ENCODE measurements at places on chromosomes 6 and 20.

GRCh38 chr6:96237638-96238347 lies 222.0 kb downstream of the FUT9 start:
- no peak for DNase-seq

DNA sequence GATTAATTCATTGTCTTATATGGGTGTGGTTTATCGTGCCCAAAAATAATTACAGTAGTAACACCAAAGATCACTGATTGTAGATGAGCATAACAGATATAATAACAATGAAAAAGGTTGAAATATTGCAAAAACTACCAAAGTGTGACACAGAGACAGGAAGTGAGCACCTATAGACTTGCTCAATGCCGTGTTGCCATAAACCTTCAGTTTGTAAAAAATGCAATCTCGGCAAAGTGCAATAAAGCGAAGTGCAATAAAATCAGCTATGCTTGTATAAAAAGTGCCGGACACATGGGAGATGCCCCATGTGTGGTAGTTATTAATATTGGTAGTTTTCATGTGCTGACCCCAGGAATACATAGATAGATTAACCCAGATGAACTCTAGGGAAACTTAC lies 192.6 kb downstream of the NRN1 start:
- DNase-seq, result no peak

DNA sequence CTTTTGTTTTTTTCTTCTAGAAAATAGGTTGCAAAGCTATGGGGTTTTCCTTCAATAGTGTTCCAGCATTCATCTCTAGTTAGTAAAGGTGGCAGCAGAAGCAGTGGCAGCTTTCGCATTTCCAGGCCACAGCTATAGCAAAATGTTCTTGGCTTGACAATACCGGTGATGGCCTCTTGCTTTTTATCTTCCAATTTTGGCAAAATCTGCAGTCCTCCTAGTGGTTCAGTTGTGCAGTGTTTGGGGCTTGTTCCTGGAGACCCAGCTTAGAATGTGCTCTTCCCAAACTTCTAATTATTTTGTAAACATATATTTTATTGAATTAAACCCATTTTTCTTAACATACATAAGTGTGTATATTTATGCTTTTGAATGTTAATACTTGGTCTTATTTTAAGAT lies 370.6 kb upstream of the MAN1A1 start:
- no peak for DNase-seq

GRCh38 chr6:158787395-158787794 lies 31.8 kb downstream of the EZR start:
- DNase-seq, result no peak

- DNase-seq, result no peak
These were observed 81.1 kb downstream of the MAP7 start for GRCh38 chr6:136469154-136469553.

GRCh38 chr6:87588756-87589407 lies 905 bp downstream of the RARS2 start:
- no peak for DNase-seq

- no peak for DNase-seq
These were observed 13.7 kb upstream of the UBE2V1 start for GRCh38 chr20:50126662-50127061.

DNA sequence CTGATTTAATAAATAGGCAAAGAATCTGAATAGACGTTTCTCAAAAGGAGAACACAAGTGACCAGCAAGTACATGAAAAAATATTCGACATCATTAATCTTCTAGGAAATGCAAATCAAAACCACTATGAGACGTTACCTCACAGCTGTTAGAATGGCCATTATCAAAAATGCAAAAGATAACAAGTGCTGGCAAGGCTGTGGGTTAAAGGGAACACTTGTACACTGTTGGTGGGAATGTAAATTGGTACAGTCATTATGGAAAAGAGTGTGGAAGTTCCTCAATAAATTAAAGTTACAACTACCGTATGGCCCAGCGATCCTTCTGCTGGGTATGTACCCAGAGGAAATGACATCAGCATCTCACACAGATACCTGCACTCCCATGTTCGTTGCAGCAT lies 253.9 kb upstream of the BMP2 start:
- DNase-seq, result no peak

DNA sequence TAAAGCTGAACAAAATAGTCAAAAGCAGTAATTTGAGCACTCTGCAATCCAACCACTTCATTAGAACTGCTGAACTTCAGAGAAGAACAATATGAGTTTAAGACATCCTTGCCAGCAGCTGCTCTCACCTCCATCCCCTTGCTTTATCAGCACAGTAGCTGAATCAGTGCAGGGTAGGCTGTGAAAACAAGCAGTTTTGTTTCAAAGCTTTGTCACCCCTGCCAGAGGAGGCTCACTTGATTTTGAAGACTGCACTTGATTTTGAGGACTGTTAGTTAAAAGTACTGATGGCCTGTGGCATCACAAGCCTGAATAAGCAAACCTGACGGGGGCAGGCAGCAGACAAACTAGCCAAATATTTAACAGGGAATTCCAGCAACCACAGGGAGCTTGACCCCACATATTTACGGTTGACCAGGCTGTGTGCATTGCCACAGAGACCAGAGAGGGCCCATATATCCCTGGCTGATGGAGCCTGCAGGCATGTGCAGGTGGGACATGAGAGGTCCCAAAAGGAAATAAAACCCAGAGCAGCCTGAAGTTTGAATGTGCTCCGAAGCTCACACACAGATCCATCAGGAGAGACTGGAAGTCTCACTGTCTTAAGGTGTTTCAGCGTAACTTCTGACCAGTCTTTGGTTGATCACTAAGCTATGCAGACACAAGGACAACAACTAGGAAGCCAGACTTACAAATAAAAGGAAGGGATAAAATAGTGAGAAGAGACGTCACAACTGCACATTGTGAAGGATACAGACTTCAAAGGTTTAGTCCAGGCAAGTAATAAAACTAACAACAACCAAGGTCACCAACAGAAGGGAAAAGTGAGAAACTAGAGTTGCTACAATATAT lies 97.4 kb downstream of the PDSS2 start:
- DNase-seq, result no peak

- no peak for DNase-seq
These were observed 91.7 kb upstream of the ELOVL5 start for GRCh38 chr6:53440336-53440945.

DNA sequence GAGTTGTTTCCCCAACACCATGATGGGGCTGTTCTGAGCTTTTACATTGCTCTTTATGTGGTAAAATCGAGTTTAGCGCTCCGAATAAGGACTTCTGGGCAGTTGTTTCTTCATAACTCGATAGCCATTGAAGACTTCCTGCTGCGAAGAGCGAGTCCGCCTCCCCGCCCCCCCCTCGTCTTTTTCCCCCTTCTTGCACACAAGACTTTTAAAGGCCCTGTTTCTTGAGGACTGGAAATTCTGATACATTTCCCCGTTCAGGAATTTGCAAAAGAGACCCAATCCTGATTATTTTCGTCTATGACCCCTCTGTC lies 1.5 kb upstream of the CITED2 start:
- no peak for DNase-seq

- no peak for DNase-seq
These were observed 4.7 kb downstream of the BCLAF1 start for GRCh38 chr6:136284909-136285308.

DNA sequence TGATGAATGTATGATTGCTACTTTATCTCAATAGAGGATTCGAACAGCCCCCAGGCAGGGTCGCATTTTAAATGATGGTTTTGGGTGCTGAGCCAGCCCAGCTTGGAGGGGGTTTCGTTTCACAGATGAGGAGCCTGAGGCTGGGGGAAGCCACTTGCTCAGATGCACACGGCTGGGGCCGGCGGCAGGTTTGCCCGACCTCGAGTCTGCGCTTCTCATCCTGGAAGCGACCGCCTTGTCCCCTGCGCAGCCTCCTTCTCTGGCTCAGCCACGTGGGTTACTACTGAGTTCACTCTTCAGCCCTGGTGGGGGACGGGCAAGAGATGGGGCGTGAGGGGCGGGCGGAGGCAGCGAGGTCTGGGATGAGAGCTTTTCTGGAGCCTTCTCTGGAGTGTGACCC lies 25.3 kb downstream of the NTSR1 start:
- no peak for DNase-seq

DNA sequence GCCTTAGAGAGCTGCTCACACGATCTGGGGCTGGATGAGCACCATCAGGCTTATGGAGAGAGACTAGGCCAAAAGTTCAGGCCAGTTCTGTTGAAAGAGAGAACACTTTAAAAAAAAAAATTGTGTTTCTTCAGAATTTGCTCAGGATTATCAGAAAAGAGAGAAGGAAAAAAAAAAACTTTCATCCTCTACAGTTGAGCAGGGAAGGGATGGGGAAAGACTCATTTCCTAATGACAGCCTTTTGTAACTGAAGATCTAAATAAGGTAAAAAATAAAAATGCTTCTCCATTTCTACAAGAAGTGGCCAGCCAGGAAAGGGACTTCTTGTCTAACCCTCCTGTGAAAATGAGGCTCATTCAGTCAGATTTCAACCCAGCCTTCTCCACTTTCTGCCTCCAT lies 134.8 kb downstream of the LY86 start:
- DNase-seq, result no peak

GRCh38 chr6:139114746-139115145 lies 20.1 kb upstream of the HECA start:
- DNase-seq, result no peak

DNA sequence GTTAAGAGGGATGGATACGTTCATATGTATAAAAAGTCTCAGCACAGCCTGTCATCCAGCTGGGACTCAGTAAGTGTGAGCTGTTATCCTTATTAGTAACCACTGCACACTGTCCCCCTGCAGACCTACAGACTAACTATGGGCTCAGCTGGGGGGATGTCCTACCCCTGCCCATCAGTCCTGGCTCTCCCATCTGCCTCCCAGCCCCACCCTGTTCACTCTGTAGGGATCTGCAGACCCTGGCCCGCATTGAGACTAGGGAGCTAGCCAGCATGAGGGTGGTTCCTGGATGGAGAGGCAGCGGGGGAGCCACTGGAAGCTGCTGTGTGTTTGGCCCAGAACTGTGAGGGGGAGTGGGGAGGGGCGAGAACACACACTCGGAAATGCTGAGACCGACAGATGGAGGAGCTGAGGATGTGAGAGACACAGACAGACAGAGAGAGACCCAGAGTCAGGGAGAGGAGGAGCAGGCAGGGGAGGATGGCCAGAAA lies 17.1 kb downstream of the XKR7 start:
- no peak for DNase-seq

DNA sequence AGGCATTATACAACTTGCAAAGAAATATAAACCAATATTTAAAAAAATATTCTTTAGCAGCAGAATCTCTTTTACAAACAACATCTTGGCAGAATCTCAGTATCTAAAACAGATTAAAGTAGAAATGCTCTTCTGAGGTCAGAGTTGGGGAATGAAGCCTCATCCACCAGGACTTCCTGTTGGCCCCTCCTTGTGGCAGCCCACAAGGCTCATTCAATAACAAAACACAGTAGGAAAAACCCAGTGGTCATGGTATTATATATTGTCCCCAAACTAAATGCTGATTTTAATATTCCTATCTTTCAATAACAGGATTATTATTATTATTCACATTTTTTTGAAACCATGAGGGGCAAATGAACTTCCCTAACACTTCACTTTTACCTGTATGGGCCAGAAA lies 368.6 kb downstream of the BTBD9 start:
- DNase-seq, result no peak

- peak; percentile 60 for DNase-seq
These were observed 724 bp downstream of the CDKN1A start for GRCh38 chr6:36679043-36679833.
